ENCODE measurements at places on chromosomes 11 and 22.

DNA sequence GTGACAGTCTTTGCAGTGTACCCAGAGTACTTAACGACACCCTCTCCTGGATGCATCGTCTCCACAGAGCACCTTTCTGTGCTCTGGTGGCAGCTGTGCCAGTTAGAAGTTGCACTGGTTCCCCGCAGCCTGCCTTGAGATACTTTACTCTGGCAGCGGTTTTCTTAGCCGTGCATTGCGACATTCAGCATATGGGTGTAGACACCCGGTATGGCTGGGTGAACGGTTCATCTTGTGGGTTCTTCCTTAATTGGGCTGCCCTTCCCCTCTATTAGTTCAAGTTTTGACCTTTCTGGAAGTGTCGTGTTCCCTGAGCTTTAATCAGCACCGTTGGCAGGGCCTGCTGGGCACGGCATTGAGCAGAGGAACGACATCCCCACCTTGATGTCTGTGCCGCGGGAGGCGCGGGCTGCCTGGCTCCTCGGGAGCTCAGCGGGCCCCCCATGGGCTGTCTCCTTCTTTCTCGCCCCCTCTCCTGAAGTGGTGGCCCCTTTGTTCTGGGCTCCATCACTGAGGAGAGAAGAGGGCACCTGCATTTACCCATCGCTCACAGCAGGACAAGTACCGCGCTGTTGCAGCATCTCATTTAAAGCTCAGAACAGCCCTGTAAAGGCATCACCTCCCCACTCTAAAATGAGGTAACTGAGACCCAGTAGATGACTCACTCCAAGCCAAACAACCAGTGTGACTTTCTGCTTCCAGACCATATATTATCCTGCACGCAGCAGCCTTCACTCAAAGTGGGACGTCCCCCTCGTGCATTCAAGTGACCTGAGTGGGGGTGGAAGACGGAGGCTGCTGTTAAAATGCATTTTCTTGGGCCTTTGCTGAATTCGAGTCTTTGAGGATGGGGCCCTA is 13.3 kb downstream of the FAM83F start:
- no peak for DNase-seq

DNA sequence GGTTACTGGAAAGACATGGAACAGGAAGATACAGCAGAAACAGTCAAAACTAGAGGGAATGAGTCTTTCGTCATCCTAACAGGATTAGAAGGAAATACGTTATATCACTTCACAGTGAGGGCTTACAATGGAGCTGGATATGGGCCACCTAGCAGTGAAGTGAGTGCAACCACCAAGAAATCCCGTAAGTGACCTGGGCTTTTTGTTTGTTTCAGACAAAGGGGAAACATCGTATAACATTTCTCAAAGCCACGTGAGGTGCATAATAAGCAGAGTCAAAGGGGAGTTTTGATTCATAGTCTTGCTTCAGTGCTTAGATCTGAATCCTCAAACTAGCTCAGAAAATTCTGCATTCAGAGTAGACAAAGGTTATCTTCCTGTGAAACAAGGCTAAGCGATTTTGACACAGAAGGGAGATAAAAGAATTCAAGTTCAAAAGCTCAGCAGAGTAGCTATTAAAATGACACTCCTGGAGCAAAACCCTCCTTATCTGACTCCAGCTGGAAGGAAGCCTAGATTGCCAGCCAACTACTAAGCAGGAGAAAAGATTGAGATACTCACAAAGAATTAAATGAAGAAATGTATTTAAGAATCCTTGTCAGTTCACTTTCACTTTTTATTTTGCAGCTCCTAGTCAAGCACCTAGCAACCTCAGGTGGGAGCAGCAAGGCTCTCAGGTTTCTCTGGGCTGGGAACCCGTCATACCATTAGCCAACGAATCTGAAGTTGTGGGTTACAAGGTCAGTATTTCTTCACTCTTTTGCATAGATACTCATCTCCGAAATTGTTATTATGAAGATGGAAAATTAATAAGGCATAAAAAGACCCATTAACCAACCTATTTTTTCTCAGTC is 346.4 kb upstream of the ARHGAP42 start:
- no peak for DNase-seq

DNA sequence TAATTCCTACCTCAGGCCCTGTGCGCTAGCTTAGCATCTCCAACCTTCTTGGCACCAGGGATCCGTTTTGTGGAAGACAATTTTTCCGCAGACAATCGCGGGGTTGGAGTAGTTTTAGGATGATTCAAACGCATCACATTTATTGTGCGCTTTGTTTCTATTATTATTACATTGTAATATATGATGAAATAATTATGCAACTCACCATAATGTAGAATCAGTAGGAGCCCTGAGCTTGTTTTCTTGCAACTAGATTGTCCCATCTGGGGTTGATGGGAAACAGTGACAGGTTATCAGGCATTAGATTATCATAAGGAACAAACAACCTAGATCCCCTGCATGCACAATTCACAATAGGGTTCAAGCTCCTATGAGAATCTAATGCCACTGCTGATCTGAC is 52.3 kb downstream of the AMOTL1 start:
- no peak for DNase-seq

DNA sequence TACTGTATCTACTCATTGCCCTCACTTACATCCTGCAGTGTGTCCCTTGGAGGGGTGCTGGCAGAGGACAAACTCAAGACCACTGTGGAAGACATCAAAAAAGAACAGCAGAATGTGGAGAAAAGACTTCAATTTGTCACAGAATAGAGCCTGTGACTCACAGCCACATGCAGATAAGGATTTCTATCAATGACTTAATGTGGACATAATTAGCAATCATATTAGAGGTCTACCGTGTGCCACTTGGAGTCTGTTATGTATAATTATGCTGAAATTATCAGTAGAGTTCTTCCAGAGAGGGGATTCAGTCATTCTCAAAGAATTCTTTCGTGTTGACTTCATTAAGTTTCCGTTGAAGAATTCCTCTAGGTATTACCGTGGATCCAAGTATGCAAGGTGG is 473.5 kb downstream of the MIAT start:
- no peak for DNase-seq

DNA sequence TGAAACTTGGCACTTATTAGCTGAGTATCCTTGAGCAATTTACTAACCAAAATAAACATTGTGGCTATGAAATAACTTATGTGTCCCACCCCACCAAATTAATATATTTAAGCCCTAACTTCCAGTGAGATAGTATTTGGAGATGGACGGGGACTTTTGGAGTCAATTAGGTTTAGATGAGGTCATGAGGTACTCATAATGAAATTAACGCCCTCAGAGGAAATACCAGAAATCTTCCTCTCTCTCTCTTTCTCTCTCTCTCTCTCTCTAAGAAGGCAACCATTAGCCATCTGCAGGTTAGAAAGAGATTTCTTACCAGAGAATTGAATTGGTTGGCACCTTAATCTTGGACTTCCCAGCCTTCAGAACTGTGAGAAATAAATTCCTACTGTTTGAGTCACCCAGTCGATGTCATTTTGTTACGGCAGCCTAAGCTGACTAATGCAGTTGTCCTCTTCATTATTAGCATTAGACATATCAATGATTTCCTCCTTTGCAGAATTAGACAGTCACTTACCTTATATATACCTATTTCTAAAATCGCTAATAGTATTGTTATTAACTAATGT is 1284.0 kb downstream of the FAM181B start:
- DNase-seq: no peak

DNA sequence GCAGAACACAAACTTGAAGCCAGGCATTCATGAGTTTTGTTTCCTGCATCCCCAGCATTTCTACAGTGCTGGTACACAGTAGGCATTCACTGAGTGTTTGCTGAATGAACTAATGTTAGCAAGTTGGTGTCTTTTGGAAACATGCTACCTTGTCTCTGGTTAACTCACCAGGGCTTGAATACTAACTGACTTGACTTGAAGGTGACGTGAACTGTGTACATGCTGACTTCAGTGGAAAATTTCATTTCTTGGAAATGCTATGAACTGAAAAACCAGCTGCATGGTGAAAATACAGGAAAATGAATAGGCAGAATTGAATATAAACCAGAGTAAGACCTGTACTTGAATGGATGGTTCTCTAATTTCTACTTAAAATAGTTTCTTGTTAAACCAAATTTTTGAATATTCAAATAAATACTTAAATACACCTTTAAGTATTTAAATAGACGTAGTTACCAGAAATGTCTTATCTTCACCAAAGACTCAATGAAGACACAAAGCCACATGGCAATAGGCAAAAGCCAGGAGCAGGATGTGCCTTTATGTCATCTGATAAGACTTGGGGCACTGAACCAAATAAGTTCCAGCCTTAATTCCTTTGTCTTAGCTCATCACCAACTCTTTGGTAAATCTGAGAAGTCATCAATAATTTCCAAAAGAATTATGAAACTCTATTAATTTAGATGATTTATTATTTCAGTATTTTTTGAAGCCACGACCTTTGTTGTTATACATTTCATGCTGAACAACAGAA is 39.7 kb upstream of the POU2AF2 start:
- no peak for DNase-seq

GRCh38 chr22:43118024-43118849 is 7.7 kb downstream of the BIK start:
- no peak for DNase-seq

DNA sequence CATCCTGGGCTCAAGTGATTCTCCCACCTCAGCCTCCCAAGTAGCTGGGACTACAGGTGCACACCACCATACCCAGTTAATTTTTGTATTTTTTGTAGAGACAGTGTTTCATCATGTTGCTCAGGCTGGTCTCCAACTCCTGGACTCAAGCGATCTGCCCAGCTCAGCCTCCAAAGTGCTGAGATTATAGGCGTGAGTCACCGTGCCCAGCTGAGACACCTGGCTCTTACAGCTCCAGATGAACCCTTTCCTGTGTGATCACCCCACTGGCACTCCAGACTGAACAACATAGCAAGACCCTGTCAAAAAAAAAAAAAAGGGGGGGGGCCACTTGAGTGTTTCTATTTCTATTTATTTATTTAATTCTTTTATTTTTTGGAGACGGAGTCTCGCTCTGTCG is 1.0 kb upstream of the ADSL start:
- no peak for DNase-seq

GRCh38 chr22:22897091-22897490 is 9.5 kb downstream of the IGLL5 start:
- no peak for DNase-seq

DNA sequence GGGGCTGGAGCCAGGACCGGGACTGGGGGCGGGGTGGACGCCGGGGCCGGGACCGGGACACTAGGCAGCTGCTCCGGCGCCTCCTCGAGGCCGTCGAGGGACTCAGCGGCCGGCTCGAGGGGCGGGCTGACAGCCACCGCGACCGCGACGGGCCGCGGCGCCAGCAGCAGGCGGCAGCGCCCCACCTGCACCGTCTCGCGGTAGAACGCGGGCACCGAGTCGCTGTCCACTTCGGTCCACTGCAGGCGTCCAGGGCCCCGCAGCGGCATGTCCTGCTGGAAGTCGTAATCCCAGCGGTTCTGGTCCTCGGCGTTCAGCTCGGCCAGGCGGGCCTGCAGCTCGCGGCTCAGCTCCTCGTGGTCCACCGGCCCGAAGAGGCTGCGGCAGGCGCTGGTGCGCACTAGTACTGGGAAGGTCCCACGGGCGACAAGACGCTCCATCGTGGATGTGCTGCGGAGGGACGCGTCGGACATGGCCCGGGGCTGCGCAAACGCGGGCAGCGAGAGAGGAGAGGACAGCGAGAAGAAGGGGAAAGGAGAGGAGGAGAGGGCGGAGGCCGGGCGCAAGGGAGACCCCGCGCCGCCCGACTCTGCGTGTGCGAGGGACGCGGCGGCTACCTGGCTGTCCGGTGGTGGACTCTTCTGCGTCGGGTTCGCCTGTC is 428 bp downstream of the CDKN1C start:
- no peak for DNase-seq

- no peak for DNase-seq
Observed at GRCh38 chr11:15783619-15784018, 572.7 kb downstream of the SOX6 start.

DNA sequence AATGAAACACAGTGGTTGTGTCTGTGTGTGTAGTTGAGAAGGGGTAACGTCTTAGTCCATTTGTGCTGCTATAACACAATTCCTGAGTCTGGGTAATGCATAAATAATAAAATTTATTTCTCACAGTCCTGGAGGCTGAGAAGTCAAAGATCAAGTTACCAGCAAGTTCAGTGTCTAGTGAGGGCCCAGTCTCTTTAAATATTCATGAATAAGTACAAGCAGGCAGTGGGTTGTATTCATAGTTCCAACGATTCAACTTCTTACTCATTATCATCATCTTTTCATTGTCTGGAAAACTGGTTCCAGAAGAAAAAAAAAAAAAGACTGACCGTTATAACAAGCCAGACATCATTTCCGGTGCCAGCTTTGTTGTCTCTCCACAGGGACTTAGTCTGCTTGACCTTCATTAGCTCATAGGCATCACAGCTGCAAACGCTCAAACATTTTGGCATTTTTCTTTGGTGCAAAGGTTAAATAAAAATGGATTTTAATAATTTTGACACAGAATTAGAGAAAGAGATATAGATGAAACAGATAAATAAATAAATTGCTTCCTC is 1297.5 kb downstream of the LRRC4C start:
- no peak for DNase-seq

- no peak for DNase-seq
Observed at GRCh38 chr11:93524858-93525257, 18.3 kb downstream of the SMCO4 start.

DNA sequence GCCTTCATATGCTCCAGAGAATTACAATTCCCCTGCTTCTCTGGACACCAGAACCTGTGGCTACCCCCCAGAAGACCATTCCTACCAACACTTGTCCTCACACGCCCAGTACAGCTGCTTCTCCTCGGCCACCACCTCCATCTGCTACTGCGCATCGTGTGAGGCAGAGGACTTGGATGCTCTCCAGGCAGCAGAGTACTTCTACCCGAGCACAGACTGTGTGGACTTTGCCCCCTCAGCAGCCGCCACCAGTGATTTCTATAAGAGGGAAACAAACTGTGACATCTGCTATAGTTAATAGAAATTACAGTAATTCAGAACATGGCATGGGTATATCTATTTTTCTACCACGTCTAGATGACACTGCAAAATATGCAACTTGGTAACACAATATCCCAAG is 9.8 kb downstream of the POU2AF3 start:
- DNase-seq: peak; percentile 20

GRCh38 chr11:112288021-112288420 is 27.4 kb upstream of the PLET1 start:
- no peak for DNase-seq

GRCh38 chr11:95671768-95672167 is 117.8 kb downstream of the FAM76B start:
- no peak for DNase-seq

DNA sequence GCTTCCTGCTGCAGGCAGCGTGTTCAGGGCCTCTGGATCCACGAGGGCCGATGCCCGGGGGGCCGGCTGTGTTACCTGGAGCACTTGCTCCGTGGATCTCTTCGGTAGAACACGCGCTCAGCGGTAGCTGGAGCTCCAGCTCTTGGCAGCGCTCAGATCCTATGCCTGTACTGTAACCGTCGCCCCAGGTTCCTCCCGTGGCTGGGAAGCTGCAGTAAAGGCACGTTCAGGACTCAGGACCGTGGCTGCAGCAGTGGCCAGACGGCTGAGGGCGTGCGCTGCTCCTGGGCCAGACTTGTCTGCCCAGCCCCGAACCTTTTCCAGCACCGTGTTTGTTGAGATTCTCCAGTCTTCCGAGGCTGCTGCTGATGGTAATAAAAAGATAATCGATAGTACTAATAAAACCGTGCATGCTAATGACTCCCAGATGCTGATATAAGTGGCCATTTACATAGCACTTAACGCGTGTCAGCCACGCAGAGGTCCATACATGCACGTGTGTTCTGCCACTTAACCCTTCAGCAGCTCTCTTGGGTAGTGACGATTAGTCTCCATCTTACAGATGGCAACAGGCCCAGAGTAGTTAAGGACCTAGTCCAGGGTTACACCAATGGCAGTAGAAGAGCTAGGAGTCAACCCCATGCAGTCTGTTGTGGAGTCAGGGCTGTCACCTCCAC is 1.4 kb downstream of the MOV10L1 start:
- DNase-seq: no peak

GRCh38 chr22:44438481-44439131 is 59.4 kb downstream of the RTL6 start:
- no peak for DNase-seq
